ENCODE measurements at places on chromosomes 4 and X. TPM values are rescaled to one million over a fixed set of nuclear protein-coding genes. Genes with fewer than 3 reads are reported as not detected.

DNA sequence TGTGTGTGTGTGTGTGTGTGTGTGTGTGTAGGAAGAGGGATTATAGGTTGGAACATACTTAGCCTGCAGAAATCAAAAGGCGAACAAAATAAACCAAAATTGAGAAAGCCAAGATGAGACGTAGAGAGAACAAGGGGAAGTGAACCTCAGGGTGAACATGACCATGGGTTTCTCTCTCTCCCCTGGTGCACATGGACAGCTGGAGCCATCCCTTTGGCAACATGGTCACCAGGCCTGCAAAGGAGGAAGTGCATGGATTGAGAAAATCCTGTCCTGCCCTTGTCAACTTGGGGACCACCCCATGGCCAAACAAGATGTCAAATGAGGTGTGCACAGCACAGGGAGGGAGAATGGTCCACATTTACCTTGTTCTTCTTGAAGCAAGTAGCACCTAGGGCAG lies 23.1 kb downstream of the LGI2 start:
- DNase-seq, result no peak

DNA sequence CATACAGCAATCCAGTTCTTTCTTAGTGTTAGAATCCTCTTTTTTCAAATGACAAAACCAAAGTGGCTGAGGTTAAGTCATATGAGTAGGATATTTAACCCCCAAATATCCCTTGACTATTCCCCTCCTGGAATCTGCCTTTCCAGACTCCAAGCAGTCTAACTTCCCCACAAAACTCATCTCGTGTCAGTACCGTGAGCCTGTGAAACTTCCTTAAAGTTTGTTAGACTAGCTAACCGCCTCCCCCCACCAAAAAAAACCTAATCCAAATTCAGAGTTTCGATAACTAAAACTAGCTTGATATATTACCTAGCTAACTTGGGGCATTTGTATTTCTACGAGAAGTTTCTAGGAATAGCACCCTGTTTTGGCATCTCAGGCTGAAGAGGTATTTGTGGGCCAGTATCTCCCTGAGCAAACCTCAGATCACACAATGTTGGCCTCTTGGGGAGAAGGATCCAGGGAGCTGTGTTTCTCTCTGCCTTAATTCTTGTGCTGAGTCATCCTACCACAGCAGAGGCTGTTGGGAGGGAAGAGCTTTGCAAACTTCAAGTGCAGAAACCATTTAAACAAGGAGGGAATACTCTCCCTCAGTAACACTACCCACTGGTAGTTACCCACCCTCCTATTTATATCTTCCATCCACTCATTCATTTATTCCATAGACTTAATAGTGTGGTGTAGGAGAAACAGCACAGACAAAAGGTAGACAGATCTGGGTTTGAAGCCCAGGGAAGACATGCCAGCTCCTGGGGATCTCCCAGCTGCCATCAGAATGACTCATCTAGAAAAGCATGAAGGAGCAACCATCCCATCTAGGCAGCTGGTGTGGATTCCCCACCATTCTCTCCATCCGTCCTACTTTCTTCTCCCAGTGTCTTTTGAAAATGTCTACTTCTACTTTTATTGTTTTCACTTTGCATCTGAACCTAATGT lies 39.3 kb upstream of the TXK start:
- no peak for DNase-seq

- no peak for DNase-seq
Observed at GRCh38 chr4:93337196-93337595, 491.4 kb upstream of the ATOH1 start.

GRCh38 chr4:38609614-38610013 lies 54.4 kb upstream of the KLF3 start:
- no peak for DNase-seq

GRCh38 chr4:184599492-184600135 lies 49.6 kb downstream of the CASP3 start:
- no peak for DNase-seq

DNA sequence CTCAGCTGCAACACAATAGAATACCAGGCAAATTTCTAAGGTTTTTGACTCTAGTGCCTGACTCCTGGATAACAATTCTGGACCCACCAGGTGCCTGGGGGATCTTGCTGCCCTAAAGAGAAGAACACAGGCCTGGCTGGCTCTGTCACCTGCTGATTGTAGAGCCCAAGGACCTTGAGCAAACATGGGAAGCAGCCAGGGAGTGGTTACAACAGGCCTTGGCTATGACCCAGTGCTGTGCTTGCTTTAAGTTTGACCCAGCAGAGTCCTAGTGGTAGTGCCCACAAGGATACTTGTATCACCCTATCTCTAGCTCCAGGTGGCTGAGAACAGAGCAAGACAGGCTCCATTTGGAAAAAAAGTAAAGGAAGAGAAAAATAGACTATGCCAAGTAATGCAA lies 176.8 kb upstream of the DCAF12L2 start:
- no peak for DNase-seq

DNA sequence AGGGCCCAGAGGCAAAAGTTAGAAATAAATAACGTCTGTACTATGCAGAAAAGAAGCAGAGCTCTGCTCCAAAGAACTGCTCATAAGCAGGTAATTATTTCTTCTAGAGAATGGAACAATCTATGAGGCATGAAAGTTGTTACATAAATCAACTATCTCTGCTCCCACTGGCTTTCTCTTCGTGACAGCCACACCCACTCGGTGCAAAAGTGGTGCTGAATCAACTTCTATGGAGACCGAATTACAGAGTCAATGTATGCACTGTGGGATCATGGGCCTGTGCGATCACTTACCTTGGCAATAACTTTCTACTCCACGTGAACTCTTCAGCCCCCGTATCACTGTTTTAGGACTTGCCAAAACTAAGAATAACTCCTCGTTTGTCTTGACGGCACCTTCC lies 99.4 kb upstream of the ATXN3L start:
- no peak for DNase-seq

GRCh38 chrX:69303231-69303630 lies 138.0 kb upstream of the PJA1 start:
- no peak for DNase-seq

DNA sequence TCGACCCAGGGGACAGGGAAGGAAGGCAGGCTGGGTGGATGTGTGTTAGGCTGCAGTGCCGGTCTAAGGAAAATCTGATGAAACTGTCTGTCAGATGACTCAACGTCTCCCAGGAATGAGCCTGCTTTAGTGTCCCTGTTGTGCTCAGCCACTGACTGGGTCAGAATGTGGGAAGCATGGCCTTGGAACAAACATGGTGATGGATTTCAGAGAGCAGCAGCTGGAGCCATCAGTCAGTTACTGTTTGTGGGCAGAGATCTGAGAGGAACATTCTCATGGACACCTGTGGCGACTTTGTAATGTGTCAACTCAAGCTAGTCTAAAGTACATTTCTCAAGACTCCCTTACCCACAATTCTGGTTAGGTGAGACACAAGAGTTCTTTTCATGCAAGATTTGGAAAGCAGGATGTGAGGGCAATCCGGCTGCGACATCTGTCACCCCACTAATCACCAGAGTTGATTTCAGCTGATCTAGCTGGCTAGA lies 63.2 kb downstream of the ANAPC10 start:
- DNase-seq, result no peak

DNA sequence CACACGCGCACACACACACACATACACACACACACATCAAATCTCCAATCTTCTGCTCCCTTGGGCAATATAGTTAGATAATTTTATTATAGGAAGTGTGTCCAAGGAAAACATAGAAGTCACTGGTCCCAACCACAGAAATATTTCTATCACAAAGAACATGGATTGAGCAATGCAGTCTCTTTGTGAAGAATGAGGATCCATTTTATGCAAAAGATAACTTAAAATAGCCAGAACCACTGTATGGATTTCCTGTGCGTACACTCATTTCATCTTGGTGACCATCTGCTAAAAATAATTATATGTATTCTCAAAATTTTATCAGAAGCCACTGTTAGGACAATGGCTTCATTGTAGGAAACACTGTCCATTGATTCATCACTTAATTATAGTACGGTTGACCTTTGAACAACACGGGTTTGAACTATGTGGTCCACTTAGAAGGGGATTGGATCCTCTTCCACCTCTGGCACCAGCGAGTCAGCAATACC lies 169.6 kb upstream of the MXRA5 start:
- DNase-seq, result no peak

DNA sequence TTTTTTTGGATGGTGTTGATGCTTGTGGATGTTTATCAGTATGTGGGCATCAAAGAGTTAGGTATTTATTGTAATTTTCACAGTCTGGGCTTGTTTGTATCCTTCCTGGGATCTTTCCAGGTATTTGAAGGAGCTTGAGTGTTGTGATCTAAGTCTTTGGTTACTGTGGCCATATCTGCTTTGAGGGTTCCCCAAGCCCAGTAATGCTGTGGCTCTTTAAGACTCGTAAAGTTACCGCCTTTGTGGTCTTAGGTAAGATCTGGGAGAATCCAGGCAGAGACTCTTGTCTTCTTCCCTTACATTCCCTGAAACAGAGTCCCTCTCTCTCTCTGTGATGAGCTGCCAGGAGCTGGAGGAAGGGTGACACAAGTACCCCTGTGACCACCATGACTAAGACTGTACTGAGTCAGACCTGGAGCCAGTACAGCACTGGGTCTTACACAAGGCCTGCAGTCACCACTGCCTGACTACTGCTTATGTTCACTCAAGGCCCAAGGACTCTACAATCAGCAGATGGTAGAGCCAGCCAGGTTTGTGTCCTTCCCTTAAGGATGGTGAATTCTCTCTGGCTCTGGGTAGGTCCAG lies 62.2 kb downstream of the FMR1NB start:
- DNase-seq, result no peak

DNA sequence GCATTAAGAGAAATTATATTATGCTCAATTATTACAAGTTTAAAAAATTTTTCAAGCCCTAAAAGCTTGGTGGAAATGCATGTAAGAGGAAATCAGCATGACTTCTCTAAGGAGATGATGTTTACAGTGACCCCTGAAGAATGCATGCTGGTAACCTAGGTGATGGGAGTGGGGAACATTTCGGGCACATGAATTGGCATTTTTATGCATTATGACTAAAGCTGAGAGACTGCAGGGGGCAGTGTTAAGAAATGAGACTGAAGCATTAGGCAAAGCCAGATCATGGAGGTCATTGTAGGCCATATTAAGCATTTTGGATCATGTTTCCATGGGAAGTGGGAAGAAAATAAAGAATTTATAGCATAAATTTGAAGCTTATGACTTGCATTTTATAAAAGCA lies 421.3 kb downstream of the FAT4 start:
- no peak for DNase-seq

DNA sequence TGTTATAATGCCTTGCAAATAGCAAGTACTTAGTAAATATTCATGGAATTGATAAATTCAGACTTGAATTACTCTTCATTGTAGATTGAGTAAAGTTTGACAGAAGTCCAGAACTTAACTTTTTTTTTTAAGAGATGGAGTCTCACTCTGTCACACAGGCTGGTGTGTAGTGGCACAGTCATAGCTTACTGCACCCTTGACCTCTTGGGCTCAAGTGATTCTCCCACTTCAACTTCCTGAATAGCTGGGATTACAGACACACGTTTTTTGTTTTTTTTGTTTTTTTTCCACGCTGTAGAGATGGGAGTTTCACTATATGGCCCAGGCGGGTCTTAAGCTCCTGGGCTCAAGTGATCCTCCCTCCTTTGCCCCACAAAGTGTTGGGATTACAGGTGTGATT lies 32.1 kb downstream of the UBE2K start:
- DNase-seq, result no peak

GRCh38 chr4:181966104-181966551 lies 277.1 kb upstream of the TENM3 start:
- DNase-seq, result no peak

DNA sequence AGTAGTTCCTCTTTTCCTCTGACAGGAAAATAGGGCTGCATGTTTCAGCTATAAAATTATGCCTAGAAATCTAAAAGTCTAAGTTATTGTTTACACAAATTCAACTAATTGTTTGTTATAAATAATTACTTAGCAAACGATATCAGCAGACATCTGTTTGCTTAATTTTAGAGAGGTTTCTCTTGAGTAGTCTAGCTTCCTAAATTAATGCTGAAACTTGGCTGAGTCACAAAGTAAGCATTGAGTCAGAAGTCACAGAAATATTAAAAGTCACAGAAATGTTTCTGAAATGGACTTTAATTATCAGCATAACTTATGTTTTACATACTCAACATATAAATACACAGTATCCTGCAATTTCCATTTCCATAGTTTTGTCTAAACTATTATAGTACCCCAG lies 1044.0 kb downstream of the CCSER1 start:
- DNase-seq, result no peak

GRCh38 chrX:41956027-41956426 lies 32.7 kb upstream of the CASK start:
- no peak for DNase-seq

- no peak for DNase-seq
Observed at GRCh38 chrX:23788521-23788920, 5.5 kb downstream of the SAT1 start.

DNA sequence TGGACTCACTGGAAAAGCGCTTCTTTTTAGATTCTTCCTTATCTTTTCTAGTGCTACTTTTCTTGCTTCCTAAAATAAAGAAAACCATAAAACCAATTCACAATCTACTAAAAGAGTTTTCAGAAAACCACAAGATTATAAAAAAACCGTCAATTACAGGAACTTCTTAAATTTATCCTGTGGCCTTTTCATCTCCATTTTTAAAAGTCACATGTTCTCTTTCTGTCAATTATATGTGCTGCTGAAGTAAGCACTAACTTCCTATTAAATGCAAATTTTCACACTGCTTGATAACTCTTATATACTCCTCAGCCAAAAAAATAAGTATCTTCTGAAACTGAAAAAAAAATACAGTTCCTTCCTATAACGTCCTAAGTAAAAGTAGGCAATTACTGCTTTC lies 32.8 kb downstream of the CENPC start:
- DNase-seq, result no peak

DNA sequence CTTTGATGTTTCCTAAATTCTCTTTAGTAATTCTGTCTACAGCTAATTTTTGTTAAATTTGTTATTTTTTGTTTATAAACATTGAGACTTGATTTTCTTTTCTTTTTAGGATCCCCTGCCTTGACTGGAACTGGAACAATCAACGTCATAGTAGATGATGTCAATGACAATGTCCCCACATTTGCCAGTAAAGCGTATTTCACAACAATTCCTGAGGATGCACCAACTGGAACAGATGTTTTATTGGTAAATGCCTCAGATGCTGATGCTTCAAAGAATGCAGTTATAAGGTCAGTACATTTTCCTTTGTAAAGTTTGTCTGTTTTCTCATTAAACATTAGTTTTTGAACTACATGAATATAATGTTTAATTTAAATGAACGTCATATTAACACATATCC lies 119.4 kb downstream of the FAT4 start:
- DNase-seq, result no peak

FAM114A1 gene
- 73.3 TPM for total RNA-seq

PDCL2 gene
- not detected for total RNA-seq

GRID2 gene
- total RNA-seq, result not detected

AKAP4 gene
- total RNA-seq, result not detected

F8 gene
- 2.1 TPM for total RNA-seq

ODAPH gene
- not detected for total RNA-seq

BEND2 gene
- total RNA-seq, result not detected

NFKB1 gene
- total RNA-seq, result 49.8 TPM

NSUN7 gene
- 9.9 TPM for total RNA-seq

EDA gene
- total RNA-seq, result 2.3 TPM

LIMCH1 gene
- total RNA-seq, result 9.5 TPM
